ENCODE measurements at places on chromosomes 7 and 10. TPM values are rescaled to one million over a fixed set of nuclear protein-coding genes. Genes with fewer than 3 reads are reported as not detected.

SFTPA1 gene
- total RNA-seq = not detected

OR6B1 gene
- total RNA-seq = not detected

SUN3 gene
- not detected for total RNA-seq

MTERF1 gene
- 6.6 TPM for total RNA-seq

TFAM gene
- 19.3 TPM for total RNA-seq

TRPV5 gene
- total RNA-seq = not detected

CARD11 gene
- total RNA-seq = 0.84 TPM

TYW1B gene
- 0.30 TPM for total RNA-seq

CTTNBP2 gene
- 2.5 TPM for total RNA-seq

GAD2 gene
- not detected for total RNA-seq

CALCR gene
- total RNA-seq = not detected

AGR3 gene
- not detected for total RNA-seq

SEMA3C gene
- total RNA-seq = 99.4 TPM

CLRN3 gene
- not detected for total RNA-seq

GTF2IRD1 gene
- total RNA-seq = 19.0 TPM

NUDT13 gene
- 2.1 TPM for total RNA-seq

HTR7 gene
- 2.1 TPM for total RNA-seq

ITPRID1 gene
- total RNA-seq = not detected

INMT gene
- total RNA-seq = 2.1 TPM

FAM25A gene
- not detected for total RNA-seq

TCAF2 gene
- total RNA-seq = 1.5 TPM

EBF3 gene
- 1.5 TPM for total RNA-seq

DLX6 gene
- not detected for total RNA-seq

ICA1 gene
- total RNA-seq = 1.0 TPM

CREM gene
- 40.9 TPM for total RNA-seq

FZD1 gene
- 10.3 TPM for total RNA-seq

SKAP2 gene
- total RNA-seq = 24.4 TPM

All from bronchus fibroblast of lung (primary cell).